ENCODE measurements at places on chromosomes 16 and 17.

GRCh38 chr16:13883881-13884280 lies 36.1 kb upstream of the ERCC4 start:
- DNase-seq, result no peak

GRCh38 chr16:56758930-56759329 lies 29.0 kb downstream of the NUP93 start:
- DNase-seq, result no peak

DNA sequence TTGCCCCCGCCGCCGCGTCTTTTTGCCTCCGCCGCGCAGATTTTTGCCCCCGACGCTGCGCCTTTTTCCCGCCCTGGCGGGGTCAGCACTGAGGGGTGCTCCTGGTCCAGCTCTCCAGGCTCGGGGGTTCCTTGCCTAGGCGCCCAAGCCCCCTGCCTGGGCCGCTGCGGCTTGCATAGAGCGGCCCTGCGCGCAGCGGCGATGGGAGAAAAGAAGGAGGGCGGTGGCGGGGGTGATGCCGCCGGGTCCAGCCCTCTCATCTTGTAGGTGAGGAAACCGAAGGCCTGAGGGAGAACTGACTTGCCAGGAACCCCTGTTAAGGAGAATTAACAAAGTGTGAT lies 330.8 kb upstream of the WSB1 start:
- no peak for DNase-seq

GRCh38 chr17:49585422-49586027 lies 9.9 kb downstream of the NXPH3 start:
- no peak for DNase-seq

DNA sequence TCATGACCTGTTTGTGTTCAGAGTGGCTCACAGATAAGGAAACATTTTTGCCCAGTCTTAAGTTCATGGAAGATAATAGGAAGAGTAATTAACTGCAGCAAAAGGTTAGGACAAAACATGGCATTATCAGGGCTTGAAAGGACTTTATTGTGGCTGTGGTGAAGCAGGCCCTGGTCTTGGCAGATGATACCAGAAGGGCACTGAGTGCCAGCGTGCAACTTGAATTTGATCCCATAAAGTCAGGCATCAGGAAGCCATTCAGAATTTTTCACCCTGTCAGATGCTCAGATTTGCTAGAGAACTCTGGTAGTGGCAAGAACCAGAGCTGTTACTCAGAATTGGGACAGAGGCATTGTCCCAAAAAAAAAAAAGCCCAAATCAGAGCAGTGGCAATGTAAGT lies 11.2 kb upstream of the COG7 start:
- peak; percentile 36 for DNase-seq

DNA sequence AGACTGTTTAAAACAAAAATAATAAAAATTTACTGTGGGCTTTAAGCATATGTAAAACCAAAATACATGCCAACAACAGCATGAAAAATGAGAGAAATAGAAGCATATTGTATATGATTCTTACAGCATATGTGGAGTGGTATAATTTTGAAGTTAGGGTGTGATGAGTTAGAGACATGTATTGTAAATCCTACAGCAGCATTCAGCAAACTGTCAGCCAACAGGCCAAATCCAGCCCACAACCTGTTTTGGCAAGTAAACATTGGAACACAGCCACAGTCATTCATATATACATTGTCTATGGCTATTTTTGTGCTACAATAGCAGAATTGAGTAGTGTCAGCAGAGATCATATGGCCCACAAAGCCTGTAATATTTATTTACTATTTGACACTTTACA lies 42.3 kb downstream of the ZNF18 start:
- no peak for DNase-seq

GRCh38 chr17:5500589-5501391 lies 14.4 kb downstream of the MIS12 start:
- DNase-seq, result peak; percentile 87

DNA sequence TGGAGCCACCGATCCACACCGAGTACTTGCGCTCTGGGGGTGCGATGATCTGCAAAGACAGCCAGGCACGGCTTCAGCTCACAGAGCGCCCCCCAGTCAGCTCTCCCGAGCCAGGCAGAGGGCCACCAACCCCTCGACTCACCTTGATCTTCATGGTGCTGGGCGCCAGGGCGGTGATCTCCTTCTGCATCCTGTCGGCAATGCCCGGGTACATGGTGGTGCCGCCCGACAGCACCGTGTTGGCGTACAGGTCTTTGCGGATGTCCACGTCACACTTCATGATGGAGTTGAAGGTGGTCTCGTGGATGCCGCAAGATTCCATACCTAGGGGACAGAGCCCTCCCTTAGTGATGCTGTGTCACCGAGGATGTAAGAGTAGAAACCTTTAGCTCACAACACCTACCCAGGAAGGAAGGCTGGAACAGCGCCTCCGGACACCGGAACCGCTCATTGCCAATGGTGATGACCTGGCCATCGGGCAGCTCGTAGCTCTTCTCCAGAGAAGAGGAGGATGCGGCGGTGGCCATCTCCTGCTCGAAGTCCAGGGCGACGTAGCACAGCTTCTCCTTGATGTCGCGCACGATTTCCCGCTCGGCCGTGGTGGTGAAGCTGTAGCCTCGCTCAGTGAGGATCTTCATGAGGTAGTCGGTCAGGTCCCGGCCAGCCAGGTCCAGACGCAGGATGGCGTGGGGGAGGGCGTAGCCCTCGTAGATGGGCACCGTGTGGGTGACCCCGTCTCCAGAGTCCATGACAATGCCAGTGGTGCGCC lies 1.6 kb downstream of the ACTG1 start:
- no peak for DNase-seq

- DNase-seq, result no peak
Measured at GRCh38 chr17:51703361-51704341, 443.3 kb downstream of the UTP18 start.

DNA sequence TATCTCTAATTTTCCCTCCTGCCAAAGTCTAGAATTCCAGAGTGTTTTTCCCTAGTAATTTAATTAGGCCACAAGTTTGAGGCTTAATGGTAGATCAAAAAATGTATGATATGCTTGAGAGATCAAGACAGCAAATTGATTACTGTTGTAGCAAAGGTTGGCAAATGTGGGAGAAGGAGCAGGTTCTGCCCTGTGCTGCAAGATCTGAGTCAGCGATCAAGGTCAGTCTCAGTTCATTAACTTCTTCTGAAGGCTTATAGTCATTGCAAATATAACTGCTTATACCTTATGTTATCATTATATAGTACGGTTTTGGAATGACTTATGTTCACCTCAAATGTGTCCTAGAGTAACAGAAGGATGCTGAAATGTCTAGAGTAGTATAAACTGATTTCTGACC lies 231.1 kb upstream of the TBX2 start:
- DNase-seq, result no peak

DNA sequence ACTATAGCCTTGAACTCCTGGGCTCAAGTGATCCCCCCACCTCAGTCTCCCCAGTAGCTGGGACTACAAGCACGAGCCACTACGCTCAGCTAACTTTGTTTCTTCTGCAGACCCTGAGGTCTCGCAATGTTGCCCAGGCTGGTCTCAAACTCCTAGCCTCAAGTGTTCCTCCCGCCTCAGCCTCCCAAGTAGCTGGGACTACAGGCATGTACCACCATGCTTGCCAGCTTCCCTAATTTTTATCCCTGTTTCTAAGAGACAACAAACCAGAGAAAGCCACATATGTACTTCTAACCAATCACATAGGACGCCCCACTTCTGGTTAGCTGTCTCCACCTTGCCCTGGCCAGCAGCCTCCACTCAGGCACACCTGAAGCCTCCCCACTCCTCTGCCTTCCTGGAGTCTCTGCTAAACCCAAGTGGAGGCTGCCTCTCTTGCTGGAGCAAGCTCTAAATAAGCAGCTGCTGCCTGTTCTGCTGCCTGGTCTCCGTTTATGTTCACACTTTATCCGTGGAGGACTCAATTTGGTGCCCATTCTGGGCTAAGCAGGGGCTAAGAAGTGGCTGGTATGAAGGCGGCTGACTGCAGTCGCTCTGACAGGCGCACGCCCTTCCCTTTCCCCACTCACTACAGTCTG lies 24.7 kb downstream of the NSMCE1 start:
- no peak for DNase-seq

GRCh38 chr17:44927696-44928095 lies 12.4 kb upstream of the GFAP start:
- DNase-seq, result no peak

- DNase-seq, result no peak
Measured at GRCh38 chr16:51154271-51155171, 3.5 kb upstream of the SALL1 start.

- DNase-seq, result peak; percentile 51
Measured at GRCh38 chr16:81189100-81189664, 49.3 kb upstream of the BCO1 start.

DNA sequence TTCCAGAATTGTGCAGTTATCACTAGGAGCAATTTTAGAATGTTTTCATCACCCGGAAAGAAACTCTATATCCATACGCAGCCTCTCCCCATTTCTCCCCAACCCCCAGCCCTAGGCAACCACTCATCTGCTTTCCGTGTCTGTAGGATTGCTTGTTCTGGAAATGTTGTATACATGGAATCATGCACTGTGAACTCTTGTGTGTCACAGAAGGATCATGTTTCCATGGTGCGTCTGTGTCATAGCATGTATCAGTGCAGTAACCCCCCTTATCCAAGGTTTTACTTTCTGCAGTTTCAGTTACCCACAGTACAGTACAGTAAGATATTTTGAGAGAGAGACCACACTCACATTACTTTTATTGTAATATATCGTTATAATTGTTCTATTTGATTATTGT lies 299.4 kb downstream of the CPPED1 start:
- DNase-seq, result no peak

- no peak for DNase-seq
Measured at GRCh38 chr16:53556521-53556920, 53.5 kb upstream of the AKTIP start.

GRCh38 chr17:8417806-8418205 lies 17.9 kb upstream of the NDEL1 start:
- no peak for DNase-seq

DNA sequence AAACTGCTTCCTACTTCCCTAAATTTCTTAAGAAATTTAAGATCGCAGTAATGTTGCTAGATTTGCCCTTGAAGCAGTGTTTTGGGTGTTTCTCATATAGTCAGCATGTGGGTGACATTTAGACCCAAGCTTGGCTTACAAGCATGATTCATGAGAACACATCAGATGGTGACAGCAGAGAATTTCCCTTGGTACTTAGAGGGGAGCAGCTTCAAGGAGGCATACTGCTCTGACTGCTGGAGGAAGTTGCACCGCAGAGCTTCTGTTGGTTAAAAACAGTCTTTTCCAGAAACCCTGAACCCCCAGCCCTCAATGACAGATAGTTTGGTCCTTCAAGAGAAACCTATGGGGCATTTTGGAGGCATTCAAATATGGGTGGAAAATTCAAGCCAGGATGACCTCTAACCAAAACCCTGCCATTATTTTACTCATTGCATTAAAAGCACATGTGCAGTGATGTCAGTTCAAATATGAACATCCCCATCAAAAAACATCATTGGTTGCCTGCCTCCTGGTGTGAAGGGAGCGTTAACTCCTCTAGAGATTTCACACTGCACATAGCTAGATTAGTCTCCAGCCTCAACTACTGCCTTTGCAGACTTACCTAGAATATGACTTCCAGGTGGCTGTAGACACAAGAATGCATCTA lies 201.5 kb upstream of the CACNG5 start:
- no peak for DNase-seq

DNA sequence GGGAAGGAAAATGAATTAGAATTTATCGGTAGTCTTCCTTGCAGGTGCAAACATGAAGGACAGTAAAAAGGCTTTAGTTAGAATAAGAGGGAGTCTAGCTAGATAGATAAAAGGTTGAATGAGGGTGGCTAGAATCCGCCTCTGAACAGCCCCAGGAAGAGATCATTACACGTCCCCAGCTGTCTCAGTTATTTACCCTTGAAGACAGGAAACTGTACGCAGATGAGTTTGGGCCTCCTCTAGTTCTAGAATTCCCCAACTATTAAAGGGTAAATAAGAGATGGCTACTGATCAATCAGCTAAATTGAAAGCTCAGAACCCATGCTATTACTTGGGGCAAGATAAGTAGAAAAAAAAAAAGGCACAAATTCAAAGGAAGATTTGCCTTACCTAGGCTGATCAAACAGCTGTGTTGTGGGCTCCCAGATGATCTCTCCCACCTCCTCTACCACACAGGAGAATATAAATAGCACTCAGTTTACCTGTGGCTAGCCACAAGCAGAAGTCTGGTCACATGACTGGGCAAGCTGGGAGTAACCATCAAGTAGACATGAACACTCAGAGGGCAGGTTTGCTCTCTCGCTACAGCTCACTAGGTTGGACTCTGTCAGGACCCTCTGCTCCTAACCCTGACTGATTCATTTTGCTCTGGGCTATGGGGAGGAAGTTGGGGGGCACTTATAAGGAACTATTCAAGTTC lies 17.0 kb downstream of the FAM117A start:
- no peak for DNase-seq

GRCh38 chr17:68205808-68206720 lies 41.8 kb upstream of the AMZ2 start:
- DNase-seq, result peak; percentile 55

- no peak for DNase-seq
Measured at GRCh38 chr17:61219460-61219859, 180.2 kb upstream of the TBX2 start.

GRCh38 chr17:81520021-81520901 lies 7.7 kb upstream of the ACTG1 start:
- DNase-seq, result no peak

GRCh38 chr17:79901131-79901530 lies 61.9 kb upstream of the CBX4 start:
- no peak for DNase-seq

DNA sequence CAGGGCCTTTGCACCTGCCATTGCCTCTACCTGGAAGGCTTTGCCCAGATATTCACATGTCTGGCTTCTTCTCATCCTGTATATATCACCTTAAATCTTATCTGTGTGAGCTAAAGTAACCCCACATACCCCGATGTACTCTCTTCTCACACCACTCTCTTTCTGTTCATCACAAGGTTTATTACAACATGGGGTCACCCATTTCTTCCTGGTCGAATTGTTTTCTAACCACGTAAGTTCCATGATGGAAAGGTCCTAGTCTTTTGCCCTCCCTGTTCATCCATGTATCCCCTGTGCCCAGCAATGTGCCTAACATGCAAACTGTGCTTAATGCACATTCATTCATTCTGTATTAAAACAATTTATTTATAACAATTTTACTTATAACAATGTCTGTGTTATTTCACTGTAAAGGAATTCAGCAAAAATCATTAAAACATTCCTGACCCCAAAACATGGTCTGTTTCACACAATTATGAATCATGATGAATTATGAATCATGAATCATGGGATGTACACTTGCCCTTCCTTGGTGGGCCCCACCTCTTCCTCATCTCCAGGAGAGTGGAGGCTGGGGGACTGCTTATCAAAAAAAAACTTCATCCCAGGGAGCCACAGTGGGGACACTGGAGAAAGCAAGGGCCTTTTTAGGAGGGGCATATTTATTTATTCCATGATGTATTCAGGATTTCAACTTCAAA lies 336.4 kb downstream of the GRIN2A start:
- DNase-seq, result no peak

DNA sequence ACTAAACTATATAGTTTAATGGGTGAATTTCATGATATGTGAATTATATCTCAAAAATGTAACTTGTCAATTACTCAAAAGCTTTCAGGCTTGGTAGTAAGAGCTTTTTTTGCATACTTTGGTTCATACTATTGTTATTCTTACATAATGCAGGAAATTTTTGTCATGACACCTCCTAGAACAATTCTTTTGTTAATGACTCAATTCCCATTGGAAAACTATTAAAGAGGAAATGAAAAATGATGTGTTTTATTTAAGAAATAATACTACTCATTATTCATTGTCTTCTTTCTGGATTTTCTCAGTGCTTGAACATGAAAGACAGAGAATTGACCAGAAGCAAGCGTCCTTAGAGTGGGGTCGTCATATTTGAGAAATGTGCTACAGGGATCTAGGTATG lies 196.4 kb upstream of the KCNJ16 start:
- no peak for DNase-seq

All from C1 segment of cervical spinal cord (tissue), 14 donors.